Stimulated activated memory B cell treated with anti-CD40 and anti-IgM and Interleukin-4, amounts not matched to agents 10 μg/mL and 1 μg/mL and 100 μg/mL, for 72 hours (primary cell): ENCODE measurements at places on chromosomes 3 and 15.
A peak's percentile ranks its signal among the peaks of the same experiment; 100 is the strongest.

GRCh38 chr3:160157321-160157720 lies 67.9 kb upstream of the C3orf80 start:
- no peak for ATAC-seq

GRCh38 chr3:161695811-161696210 lies 199.2 kb downstream of the OTOL1 start:
- no peak for ATAC-seq

- no peak for ATAC-seq
Observed at GRCh38 chr3:102936511-102937045, 501.8 kb downstream of the ZPLD1 start.

GRCh38 chr3:5051772-5052171 lies 70.3 kb upstream of the ARL8B start:
- ATAC-seq, result peak; percentile 61

DNA sequence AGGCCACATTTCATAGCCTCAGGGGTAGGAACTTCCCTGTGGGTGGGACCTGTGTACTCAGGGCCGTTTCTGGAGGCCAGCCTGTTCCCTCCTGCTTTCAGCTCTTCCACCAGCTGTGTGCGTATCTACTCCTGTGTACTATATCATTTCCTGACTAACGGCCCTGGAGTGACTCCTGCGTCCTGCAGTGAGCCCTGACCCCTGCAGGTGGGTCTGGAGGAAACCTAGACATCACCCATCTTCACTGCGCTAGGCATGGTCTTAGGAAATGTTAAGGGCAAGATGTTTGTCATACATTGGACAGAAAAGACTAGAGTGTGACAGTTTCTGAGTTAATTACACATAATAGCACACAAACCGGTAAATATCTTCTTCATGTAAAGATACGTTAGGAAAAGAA lies 297.3 kb downstream of the GABRB3 start:
- ATAC-seq, result no peak

DNA sequence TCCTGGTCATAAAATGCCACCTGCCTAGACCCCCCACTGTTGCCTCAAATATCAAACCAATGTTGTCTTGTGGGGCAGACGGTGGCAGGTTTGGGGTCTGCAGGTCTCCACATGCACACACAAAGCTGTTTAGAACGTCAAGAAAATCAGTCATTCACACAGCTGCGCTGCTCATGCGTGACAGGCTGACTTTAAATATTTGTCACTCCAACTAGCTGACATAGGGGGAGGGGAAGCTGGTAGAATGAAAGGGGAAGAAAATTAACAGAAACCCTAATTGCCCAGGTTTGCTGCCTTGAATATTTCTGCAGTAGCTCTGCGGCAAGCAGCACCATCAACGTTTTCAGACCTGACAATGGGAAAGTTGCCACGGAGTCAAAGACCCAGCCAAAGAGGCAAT lies 201.8 kb downstream of the ABHD5 start:
- ATAC-seq, result peak; percentile 77

GRCh38 chr3:12574131-12574530 lies 17.2 kb downstream of the MKRN2 start:
- ATAC-seq, result no peak
